ENCODE measurements at places on chromosomes 7 and 10. TPM values are rescaled to one million over a fixed set of nuclear protein-coding genes. Genes with fewer than 3 reads are reported as not detected.

DNA sequence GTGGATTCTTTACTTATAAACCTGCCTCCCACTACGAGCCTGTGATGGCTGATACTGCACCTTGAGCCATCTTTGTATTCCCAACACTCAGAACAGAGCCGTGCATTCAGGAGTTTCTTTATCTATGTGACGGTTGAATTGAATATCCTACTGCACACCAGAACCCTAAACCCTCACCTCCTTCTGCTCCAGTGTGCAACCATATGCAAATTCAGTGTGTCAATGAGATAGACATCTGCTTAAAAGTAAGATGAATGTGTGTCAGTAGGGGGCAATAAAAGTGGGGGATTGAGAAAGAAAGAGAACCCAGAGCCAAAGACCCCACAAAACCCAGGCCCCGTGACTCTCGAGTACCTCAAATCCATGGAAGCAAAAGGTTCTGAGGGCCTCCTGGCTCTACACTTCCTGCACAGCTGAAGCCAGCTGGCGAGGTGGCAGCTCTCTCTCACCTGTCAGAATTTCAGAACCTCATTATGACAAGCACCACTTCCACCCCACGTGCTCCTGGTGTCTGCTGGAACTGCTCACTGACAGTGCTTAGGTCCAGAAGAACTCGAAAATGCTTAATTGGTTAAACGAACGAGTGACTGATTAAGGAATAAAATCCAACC lies 143.3 kb upstream of the GPR26 start:
- DNase-seq, result no peak

DNA sequence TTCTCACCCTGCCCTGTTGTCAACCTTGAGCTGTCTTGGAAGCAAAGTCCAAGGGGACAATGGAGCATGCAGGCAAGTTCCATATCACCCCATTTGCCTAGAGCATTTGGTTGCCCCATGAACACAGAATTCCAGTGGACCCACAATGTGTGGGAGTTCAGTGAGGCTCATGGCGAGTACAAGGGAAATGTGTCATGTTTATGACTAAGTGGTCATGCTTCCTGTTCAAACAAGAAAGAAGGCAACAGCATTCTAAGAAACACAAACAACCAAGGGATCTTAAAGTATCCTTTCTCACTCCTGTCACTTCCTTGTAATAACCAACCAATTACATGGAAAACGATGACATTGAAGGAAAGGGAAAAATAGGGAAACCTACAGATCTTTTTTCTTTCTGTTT lies 513.0 kb downstream of the INHBA start:
- peak; percentile 54 for DNase-seq

- DNase-seq, result no peak
Observed at GRCh38 chr7:125033506-125033905, 103.9 kb upstream of the POT1 start.

- no peak for DNase-seq
Observed at GRCh38 chr7:111755383-111755782, 193.1 kb upstream of the IMMP2L start.

DNA sequence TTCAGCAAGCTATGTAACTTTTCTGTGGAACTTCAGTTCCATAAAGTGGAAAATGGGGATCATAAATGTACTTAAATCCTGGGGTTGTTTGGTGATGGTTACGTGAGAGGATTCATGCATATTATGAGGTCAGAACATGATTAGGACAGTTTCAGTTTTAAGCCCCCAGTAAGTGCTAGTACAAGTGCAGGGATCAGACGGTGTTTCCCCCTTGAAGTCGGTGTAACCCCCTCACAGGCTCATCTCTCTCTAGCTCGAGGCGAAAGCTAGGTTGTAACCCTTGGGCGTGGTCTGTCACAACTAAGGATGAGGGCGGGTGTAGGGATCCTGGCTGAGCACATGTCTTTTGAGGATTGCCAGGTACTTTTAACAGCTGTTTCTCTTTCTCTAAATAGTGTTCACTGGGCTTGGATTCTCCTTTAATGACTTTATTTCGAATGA lies 84.7 kb downstream of the SPAG6 start:
- DNase-seq, result no peak

DNA sequence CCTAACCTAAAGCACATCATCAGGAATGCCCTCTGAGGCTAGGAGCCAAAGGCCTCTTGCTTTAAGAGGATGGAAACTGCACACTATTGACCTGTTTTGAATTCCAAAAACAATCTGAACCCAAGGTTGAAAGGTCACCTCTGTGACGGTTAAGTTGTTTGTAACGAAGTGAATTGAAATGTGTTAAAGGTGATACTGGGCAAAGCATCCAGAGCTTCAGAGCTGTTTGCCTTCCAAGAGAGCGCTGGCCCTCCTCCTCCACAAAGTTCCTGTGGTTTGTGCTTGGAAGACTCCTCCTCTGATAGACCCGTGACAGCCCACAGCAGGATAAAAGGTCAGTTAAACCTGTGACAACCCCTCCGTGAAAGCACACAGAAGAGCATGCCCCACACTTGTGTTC lies 133.7 kb upstream of the CTTNBP2 start:
- DNase-seq, result no peak

DNA sequence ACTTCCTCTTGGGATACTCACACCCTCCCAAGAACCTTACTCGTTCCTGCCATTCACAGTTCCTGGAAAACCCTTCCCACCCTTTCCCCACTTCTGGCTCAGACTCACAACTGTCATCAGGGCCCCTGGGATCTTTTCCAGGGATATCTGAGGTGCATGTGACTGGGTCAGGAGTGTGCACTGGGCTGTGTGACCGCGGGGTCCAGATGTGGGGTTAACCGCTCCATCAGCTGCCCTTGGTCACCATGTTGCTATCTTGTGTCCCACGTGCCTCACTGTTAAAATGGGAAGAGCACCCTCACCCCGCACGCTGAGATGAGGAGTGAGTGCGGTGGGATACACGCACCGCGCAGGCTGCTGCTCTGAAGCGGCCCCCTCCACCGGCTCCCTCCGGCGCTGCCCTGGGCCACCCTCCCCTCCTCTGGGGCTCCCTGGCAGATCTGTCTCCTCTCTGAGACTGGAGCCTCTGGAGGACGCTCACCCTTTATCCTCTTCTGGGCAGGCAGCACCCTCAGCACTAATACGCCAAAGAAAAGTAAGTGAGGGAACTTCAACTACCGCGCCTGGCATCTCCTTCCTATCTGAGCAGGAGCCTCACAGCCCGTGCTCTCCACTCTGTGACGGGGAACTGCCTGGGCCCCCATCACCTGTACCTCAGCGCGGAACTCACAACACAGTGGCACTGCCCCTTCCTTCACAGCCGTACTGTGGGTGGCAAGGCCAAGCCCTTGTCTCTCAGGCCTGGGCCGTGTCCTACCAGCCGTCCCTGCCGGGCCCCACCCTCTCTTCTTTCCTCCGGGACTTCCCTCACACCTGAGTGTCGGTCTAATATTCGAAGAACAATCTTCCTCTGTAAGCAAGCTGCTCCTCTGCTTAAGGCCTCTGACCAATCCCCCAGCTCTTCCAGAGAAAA lies 15.6 kb downstream of the COBL start:
- DNase-seq, result no peak

- no peak for DNase-seq
Observed at GRCh38 chr10:129844216-129844766, 119.8 kb downstream of the EBF3 start.

DNA sequence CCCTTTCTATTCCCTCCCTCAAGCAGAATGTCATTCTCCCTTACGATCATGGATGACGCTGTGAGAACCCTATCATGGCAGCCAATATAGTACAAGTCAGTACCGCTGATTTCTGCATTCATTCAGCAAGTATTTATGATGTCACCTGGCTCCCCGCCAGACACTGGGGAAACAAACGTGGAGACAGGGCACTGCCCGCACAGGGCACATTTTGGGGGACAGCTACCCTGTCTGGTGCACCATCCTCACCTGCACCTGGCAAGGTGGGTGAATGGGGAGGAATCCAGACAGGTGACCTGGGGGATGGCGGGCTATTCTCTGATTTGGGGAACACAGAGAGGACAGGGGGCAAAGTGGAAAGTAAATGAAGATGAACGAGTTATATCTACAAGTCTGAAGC lies 28.4 kb downstream of the MKI67 start:
- no peak for DNase-seq

Gene IDI2
- not detected for total RNA-seq

Gene TRPV5
- total RNA-seq, result not detected

Gene KIFBP
- 36.7 TPM for total RNA-seq

Data from Calu3 (cell line).